ENCODE measurements at places on chromosomes 6 and 20.
A peak's percentile ranks its signal among the peaks of the same experiment; 100 is the strongest.

GRCh38 chr6:105993341-105994117, 92.6 kb upstream of the PRDM1 start:
- DNase-seq = no peak

DNA sequence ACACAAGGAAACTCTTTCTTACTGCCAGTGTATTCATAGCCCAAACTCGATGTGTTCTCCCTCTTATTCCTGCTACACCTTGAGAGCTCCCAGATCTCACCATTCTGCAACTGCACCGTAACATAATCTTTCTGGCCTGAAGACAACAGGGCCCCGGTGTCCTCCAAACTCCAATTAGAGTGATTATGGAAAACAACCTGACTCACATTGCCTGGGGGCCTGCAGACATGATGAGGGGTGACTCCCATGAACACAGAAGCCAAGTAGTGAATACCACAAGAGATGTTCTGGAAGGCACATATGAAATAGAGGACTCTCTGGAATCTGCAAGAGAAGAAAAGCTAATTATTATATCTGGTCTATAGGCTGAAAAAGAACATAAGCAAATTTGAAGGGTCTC, 19.7 kb downstream of the SLC22A16 start:
- no peak for DNase-seq

DNA sequence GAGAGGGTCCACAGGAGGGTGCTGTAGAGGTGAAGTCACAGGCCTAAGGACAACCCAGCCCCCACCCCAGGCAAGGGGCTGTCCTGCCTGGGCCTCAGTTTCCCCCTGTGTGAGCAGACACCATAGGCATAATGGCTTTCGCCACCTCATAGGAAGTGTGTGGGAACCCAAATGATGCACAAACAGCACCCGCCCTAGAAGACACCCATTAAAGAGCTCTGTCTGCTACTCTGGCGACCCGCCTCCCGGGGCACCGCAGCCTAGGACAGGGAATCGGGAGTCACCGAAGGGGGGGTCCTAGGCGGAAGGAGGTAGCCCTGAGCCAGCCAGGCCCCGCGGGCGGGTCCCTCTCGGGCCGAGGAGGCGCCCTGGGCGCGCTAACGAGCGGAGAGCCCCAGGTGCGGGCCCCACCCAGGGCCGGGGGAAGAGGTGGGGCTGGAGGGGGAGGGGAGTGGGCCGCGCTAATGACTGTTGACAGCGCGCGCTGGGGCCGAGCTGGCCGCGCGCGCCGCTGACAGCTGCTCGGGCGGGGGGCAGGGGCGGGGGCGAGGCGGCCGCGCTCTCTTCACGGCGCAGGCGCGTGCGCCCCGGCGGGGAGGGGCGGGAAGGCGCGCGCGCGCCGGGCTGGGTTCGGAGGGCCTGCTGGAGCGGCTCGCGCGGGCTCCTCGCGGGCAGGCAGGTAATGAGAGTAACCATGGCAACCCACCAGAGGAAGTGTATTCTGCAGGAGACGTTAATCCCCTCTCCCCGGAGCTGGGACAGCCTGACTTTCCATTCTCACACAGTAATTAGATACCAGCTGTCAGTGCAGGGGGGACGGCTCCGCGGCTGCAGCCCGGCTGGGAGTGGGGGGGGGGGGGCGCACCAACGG, 48.9 kb downstream of the NOL4L start:
- peak; percentile 47 for DNase-seq

GRCh38 chr6:111427341-111428116, 55.5 kb downstream of the REV3L start:
- DNase-seq = peak; percentile 82

DNA sequence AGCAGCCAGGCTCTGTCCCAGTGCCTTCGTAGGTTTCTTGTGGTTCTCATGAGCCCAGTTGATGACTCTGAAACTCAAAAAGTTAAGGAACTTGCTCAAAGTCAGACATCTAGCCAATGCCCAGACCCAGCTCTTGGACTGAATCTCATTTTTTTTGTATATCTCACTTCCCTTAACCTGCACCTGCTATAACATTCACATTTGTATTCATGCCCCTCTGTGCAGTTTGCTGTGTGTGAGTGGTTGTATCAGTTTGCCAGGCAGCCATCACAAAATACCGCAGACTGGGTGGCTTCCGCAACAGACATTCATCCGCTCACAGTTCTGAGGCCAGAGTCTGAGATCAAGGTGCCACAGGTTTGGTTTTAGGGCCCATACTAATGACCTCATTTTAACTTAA, 49.9 kb downstream of the IPCEF1 start:
- no peak for DNase-seq

GRCh38 chr6:63615590-63615989, 20.0 kb upstream of the PHF3 start:
- no peak for DNase-seq

DNA sequence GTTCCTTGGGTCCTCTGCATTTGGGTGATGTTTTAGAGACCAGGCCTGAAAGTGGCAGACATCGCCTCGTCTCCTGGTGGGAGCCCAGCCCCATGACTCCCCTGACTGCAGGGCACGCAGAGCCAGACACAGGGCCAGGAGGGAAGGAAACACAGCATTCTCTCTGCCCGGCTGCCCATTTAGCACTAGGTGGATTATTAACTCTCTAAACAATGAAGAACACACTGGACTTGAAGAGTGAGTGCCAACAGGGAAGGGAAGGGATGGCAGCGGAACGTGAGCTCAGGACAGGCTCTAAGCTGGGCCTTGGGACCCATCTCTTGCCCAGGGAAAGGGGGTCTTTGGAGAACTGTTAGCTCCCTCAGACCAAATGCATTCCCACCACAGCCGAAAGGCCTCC, 80.4 kb downstream of the TBXT start:
- no peak for DNase-seq

DNA sequence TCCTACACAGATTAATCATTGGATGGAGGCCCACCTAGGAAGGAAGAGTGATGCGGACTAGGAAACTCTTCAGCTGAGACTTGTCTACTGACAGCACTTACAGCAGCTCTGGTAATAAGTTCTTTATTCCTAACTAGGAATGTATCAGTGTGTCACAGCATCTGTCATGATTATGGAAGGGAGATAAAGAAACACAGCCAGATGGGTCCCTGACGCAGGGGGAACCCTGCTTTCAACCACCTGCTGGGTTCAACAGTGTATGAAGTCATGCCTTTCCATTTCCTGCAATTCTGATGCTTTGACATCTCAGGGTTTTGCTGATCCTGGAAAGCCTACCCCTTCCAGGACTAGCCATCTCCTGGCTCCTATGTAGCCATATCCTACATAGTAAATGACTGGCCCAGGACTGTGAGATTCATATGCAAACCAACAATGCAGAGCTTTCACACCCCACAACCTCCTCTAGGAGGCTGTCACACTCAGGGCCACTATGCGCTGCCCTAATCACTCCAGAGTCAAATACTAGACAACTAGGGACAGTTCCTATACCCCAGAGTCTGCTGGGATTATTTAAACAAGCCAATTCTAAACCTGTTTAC, 29.0 kb upstream of the MANEA start:
- no peak for DNase-seq

GRCh38 chr20:48704761-48705160, 123.0 kb downstream of the PREX1 start:
- no peak for DNase-seq

- peak; percentile 44 for DNase-seq
These were observed 257.4 kb downstream of the PLCB1 start for GRCh38 chr20:8389381-8390036.

DNA sequence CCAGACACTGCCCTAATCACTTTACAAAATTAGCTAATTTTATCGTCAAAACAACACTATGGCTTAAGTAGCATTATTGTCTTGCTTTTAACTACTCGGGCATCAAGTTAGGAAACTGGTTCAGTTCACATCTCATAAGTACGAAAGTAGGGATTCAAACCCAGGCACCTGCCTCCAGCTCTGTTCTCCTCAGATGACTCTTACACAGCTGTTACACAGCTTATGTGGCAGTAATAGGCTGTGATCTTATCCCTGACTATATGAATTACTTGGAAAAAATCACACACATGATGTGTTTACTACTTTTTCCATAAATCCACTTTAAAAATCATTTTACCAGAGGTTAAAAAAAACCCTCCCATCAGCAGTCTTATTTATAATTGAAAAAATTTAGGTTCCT, 389.2 kb upstream of the FLRT3 start:
- no peak for DNase-seq

DNA sequence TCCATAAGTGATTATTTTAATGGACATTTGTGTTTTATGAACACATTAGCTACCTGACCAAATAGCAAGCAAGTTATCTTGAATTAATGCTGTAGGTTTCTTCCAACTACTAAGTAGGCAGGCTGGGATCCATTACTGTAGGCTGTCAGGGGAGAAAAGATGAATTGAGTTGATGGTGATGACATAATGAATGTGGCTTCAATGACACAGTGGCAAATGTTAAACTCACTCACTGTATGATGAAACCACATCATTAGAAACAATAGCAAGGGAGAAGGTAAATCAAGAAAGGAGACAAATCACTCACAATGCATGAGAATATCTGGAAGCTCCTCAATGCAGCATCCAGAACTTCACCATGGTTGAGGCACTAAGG, 529.7 kb upstream of the CITED2 start:
- no peak for DNase-seq

GRCh38 chr6:38603966-38604365, 35.8 kb downstream of the BTBD9 start:
- DNase-seq = no peak

DNA sequence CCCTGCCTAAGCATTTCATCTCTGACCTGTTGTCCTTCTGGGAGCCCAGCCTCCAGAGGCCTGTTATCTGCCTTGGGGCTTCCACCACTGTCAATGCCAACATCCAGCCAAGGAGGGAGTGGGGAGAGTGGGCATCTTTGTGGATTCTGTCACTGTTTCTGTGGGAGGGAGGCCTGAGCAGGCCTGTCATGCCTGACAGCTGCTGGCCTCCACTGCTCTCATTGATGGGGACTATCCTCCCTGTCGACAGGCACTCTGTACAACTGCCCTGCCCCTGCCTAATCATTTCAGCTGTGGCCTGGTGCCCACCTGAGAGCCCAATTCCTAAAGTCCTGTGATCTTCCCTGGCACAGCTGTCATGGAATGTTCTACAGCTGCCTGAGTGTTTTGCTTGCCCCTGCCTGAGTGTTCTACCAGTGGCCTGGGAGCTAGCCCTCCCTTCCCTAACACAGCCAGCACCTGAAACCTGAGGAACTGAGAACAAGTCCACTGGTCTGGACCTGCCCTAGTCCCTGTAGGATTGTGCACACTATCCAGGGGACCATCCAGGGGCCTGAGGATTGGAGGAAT, 145.3 kb downstream of the FAM83B start:
- no peak for DNase-seq

All from SW 1271 (cell line).